ENCODE measurements at places on chromosomes 2 and 18.

GRCh38 chr18:31683106-31683505, 1.3 kb downstream of the B4GALT6 start:
- no peak for DNase-seq

DNA sequence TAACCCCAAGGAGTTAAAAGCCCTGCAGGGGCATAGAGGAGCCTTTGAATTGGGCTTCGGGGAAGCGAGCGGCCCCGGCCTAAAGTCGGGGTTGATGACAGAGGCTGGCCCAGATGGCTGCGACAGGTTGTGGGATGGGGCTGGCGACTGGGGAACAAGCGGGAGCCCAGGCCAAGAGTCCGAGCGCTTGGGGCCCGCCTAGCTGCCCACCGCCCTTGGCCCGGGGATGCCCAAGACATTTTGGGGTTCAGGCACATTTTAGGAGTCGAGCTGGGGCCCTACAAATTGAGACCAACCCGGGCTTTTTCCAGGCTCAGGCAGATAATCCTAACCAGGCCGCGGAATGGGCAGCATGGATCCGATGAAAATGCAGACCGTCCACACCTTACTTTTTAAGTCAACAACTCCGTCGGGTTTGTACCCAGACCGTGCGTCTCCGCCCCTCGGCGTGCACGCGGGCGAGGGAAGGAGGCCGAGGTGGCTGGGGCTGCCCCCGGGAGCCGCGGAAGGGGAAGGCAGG, 507 bp downstream of the RTKN start:
- no peak for DNase-seq

DNA sequence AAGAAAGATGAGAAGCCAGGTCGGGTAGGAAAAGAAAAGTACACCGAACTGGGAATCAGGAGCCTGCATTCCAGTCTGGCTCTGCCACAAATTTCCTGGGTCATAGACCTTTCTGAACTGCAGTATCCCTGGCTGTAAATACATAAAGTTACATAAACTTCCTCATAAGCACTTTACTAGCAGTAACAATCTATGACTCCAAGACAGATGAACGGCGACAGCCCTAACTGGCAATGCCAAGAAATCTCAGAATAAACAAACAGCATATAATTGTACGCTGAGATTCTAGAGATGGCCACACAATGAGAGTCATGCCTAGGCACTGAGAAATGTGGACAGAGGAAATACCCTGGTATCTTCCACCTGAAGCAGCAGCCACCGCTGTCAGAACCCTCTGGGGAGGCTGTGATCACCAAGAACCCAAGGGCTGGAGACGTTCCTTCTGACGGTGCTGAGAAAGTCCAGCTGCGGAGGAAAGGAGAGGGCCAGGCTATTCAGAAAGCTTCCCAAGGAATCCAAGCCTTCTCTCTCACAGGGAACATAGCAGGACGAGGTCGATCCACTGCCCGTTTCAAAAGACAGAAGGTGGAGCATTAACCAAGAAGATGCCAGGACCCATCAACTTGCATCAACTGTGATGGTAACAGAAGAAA, 89.3 kb upstream of the SLC66A3 start:
- DNase-seq = no peak

- DNase-seq = no peak
Observed at GRCh38 chr2:231614559-231615057, 21.9 kb downstream of the TEX44 start.

- peak; percentile 53 for DNase-seq
Observed at GRCh38 chr2:230968921-230969658, 26.8 kb upstream of the SPATA3 start.

DNA sequence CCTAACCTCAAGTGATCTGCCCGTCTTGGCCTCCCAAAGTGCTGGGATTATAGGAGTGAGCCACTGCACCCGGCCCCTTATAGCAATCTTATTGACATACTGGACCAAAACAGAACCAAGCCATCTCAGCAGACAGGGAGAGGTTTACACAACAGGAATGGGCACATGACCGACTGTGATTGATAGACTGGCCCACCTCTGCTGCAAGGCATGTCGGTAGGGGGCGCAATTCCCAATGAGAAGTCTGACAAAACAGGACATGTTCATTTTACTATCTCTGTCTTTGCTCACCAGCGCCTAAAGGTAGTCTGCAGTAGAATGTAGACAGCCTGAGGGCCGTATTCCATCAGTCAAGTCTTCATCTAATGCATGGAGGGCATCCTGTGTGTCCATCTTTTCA, 2.0 kb downstream of the LYPD6B start:
- DNase-seq = peak; percentile 51

- no peak for DNase-seq
Observed at GRCh38 chr2:26988058-26988860, 17.8 kb downstream of the MAPRE3 start.

- DNase-seq = no peak
Observed at GRCh38 chr18:32138332-32138982, 46.8 kb downstream of the RNF138 start.

GRCh38 chr2:234308813-234309195, 188.1 kb downstream of the ARL4C start:
- DNase-seq = peak; percentile 97

Data from inflammatory macrophage treated with lipopolysaccharide for 4 hours (primary cell).